ENCODE measurements at places on chromosomes 1 and 21.

GRCh38 chr1:83531521-83532309, 467.2 kb downstream of the TTLL7 start:
- DNase-seq = no peak

GRCh38 chr1:40692429-40692895, 958 bp downstream of the NFYC start:
- no peak for DNase-seq

GRCh38 chr1:229539863-229540506, 18.5 kb downstream of the ABCB10 start:
- no peak for DNase-seq

DNA sequence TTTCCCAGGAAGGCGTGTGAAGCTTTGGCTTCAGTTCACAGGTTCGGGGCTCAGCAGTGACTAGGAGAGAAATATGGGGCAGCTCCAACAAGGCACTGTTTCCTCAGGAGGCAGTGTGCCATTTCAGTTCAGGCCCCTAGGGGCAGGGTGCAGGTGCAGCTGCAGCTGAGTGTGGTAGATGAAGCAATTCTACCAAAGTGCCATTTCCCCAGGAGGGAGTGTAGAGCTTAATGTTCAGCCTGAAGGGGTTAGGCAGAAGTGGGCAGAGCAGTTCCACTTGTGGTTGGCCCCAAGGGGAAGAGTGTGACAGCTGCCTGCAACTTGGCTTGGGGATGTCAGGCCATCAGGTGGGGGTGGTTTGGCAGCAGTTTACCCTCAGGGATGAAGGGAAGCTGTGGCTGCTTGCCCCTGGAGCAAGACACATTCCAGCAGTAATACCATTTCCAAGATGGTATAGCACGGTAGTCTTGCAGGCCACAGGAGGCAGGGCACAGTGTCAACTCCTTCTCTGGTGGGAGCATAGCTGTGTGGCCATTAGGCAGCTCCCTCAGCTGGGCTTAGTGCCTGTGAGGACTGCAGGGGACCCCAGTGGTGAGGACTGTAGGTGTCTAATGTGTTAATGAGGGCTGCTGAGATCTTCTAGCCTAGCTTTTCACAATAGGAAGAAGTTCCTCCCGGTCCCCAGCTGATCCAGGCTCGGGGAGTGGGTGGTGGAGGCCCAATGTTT, 34.7 kb downstream of the RGSL1 start:
- DNase-seq = no peak

- no peak for DNase-seq
Observed at GRCh38 chr1:188669728-188670382, 1807.8 kb downstream of the BRINP3 start.

- DNase-seq = no peak
Observed at GRCh38 chr1:26028490-26028980, 7.0 kb downstream of the EXTL1 start.

DNA sequence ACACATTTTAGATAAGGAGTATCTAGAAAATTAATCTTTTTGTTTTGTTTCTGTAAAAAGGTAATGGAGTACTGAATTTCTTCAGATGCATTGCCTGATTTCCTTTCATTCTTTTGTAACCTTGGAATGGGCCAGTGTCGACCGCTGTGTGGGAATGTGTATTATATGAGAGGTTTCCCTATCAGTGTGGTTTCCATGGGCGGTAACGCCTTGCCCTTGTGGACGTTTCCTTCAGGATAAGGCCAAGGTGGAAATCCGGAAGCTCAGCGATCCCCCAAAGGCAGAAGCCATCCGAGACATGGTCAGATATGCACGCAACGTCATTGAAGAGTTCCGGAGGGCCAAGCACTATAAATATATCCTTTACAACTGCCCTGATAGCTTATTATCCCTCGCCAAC, 49.8 kb downstream of the SMYD2 start:
- no peak for DNase-seq

GRCh38 chr1:37807220-37807554, 403 bp upstream of the C1orf122 start:
- no peak for DNase-seq

DNA sequence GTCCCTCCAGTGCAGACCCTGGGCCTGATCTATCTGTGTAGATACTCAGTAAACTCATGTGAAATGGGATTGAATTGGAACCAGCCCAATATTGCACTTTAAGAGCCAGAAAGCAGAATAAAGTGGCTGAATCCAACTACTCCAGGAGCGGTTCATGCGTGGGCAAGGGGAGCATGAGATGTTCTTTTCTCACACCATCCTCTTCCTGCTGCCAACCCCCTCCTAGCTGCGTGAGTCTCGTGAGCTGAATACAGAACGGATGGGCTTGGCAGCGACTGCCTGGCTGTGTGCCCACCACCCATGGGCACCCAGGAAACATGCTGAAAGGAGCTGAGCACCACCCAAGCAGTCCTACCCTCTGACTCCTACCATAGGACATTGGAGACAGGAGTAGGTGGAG, 128.3 kb downstream of the ELAVL4 start:
- DNase-seq = no peak

DNA sequence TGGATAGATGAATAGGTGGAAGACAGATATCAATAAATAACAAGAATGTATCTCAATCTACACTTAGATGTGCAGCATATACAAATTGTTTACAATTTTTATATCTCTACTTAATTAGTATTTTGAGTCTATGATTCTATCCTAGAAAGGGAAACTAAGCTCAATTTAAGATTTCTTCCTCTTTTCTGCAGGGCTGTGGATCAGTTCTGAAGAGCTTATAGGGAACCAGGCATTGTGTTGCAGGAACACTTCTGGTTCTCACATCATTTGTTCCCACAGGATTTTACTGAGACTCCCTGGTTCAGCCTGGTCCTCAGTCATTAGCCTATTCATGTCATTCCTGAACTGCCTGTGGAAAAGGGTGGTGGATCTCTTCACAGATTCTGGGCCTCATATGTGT, 105.8 kb downstream of the TNFSF18 start:
- no peak for DNase-seq

DNA sequence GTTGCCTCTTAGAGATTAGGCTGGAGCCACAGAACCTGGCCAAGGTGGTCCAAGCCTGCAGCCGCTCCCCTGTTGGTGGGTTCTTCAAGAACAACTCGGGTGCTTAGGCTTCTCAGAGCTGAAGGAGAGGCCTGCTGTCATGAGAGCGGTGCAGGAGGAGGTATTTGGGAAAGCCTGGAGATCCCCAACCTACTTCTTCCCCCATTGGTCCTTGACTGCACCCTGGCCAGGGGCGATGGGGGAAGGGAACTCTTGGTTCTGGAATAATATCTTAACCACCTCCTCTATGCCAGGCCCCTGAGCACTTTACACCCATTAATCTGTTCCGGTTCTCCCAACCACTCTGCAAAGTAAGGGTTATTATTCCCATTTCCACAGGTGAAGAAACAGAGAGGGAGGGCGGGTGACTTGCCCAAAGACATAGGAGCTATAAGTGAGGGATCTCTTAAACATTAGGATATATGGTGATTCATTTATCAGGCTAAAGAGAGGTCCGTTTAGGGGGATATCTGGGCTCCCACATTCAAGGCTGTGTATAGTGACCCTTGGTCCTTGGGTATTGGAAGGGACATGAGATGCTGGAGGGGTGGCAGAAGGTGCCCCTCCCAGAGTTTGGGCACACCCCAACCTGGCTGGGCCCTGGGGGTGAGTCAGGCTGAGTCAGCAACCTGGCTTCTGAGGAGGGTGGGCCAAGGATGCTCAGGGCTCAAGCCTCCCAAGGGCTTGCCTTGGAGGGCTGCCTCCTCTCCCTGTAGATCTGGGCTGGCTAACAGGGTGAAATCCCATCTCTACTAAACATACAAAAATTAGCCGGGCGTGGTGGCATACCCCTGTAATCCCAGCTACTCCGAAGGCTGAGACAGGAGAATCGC, 5.2 kb downstream of the TRNP1 start:
- DNase-seq = no peak

DNA sequence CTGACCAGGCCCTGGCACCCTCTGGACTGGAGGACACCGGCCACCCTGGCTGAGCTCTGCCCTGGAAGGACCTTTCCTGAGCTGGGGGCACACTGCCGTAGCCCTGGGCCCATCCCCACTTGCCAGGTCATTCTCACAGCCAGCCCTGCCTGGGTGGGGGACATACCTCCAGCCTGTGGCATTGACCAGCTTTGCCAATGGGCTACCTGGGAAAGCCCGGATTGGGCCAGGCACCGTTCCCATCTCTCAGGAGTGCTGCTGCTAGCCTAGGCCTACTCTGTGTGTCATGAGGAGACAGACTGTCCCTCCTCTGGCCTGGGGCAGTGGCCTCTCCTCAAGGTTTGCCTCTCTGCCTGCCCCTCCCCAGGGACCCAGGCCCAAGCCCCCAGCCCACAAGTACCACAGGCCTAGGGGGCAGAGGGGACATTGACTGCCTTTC, 40.0 kb downstream of the COQ8A start:
- peak; percentile 58 for DNase-seq

GRCh38 chr21:43657355-43658087, 1.8 kb downstream of the HSF2BP start:
- DNase-seq = no peak
